ENCODE measurements at places on chromosomes 6 and 20. TPM values are rescaled to one million over a fixed set of nuclear protein-coding genes. Genes with fewer than 3 reads are reported as not detected.

The ELOVL4 gene
- 0.63 TPM for total RNA-seq

The NMBR gene
- total RNA-seq: 0.16 TPM

The SPTLC3 gene
- total RNA-seq: 1.0 TPM

The TREML1 gene
- not detected for total RNA-seq

The FOXC1 gene
- 3.2 TPM for total RNA-seq

The MRAP2 gene
- total RNA-seq: 0.57 TPM

The MLIP gene
- total RNA-seq: 1.1 TPM

The BACH2 gene
- total RNA-seq: 0.16 TPM

The CYP24A1 gene
- total RNA-seq: not detected

The CRYBG1 gene
- 38.2 TPM for total RNA-seq

The OTOR gene
- total RNA-seq: not detected

The OR2B6 gene
- not detected for total RNA-seq

The WFDC5 gene
- total RNA-seq: not detected

The HIVEP1 gene
- 31.6 TPM for total RNA-seq

The OR2W1 gene
- total RNA-seq: not detected

The FOXQ1 gene
- not detected for total RNA-seq

The RNF39 gene
- total RNA-seq: not detected

The NKAIN4 gene
- not detected for total RNA-seq

The ERGIC3 gene
- 344 TPM for total RNA-seq

The SLC22A2 gene
- not detected for total RNA-seq

The NDUFAF5 gene
- 17.1 TPM for total RNA-seq

The HLA-DQA1 gene
- total RNA-seq: not detected

The CCN6 gene
- total RNA-seq: not detected

The SERPINB1 gene
- 46.9 TPM for total RNA-seq

The UFL1 gene
- 13.9 TPM for total RNA-seq

The PRR18 gene
- total RNA-seq: not detected

The NHSL1 gene
- total RNA-seq: 63.3 TPM

The SSTR4 gene
- total RNA-seq: not detected

The PRL gene
- not detected for total RNA-seq

The TFAP2B gene
- total RNA-seq: not detected

The ADGB gene
- total RNA-seq: not detected

The TMEM244 gene
- not detected for total RNA-seq

The MMUT gene
- total RNA-seq: 16.4 TPM

The SAMD5 gene
- 0.65 TPM for total RNA-seq

The PAK5 gene
- total RNA-seq: not detected

The ADTRP gene
- 0.76 TPM for total RNA-seq

The ZC2HC1B gene
- not detected for total RNA-seq

The PSMB9 gene
- 27.0 TPM for total RNA-seq

All from bladder microvascular endothelial cell (primary cell).